ENCODE measurements at places on chromosomes 3 and 15.

- no peak for DNase-seq
These were observed 38.6 kb downstream of the UMPS start for GRCh38 chr3:124768812-124769211.

DNA sequence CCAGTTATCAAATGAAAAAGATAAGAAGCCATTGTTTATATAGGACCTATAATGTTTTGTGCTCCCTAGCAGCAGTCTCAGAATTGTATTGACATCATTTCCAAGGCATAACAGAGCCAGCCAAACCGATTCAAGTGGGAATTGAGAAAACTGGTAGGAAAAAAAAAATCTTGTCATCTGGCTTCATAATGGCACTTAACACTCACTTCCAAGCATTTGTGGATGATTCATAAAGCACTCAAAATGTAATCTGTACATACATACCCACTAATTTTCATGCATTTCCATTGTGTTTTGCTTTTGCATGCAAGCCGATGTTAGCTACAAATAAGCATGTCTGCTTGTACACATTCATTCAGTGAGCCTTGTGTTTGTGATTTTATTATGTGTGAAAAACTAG lies 18.6 kb upstream of the TRPC1 start:
- no peak for DNase-seq

GRCh38 chr3:16186565-16186964 lies 12.1 kb downstream of the GALNT15 start:
- no peak for DNase-seq

GRCh38 chr3:37098884-37099283 lies 75.5 kb downstream of the LRRFIP2 start:
- DNase-seq, result no peak

DNA sequence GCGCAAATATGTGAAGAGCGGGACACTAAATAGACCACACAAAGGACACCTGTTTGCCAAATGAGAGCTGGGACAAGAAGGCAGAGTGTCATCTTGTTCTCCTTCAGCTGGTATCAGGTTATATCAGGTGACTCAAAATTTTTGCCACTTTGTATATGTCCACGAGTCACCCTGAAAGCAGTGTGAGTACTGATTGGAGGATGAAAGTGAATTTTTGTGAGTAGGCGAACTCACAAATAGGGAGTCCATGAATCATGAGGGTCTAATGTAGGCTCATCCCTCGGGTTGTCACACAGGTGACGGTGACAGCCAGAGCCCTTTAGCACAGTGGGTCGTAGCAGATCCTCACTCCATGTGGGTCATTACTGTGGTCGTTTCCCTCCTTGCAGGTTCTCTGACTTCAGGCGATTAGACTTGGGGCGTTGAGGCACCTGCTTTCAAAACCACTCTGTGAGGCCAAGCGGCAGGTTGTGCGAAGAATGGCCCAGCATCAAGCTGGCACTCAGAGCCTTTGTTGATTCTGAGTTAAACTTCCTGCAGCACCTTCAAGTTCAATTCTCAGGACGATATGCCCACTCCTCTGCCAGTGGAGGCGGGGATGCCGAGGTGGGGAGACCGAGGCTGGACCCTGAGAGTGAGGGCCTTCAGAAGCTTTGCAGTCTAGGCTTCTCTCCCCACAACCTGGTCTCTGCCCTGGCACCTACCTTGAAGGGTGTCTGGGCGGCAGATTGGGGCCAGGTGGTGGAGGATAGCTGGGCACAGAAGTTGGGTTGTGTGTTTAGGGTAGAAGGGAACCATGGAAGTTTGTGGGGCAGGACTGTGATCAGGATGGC lies 173.8 kb downstream of the SMAD6 start:
- DNase-seq, result no peak

GRCh38 chr3:179071027-179071322 lies 634 bp downstream of the ZMAT3 start:
- no peak for DNase-seq

GRCh38 chr15:92693691-92694331 lies 38.2 kb upstream of the FAM174B start:
- DNase-seq, result no peak

GRCh38 chr15:57510647-57511046 lies 81.1 kb upstream of the MYZAP start:
- no peak for DNase-seq

DNA sequence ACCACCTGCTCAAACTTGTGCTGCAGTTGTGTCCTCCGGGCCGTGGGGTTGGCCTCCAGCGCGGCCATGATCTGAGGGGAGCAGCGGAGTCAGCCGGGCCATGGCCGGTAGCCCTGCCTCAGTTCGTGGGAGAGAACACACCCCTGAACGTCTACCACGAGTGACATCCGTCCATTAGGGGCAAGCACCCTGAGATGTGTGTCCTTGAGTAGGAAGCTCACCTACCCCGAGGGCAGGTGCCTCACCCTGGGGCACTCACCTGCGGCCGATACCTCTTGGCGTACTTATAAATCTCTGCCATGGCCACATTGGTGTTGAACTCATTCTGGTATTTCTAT lies 13.4 kb downstream of the H1-8 start:
- no peak for DNase-seq

DNA sequence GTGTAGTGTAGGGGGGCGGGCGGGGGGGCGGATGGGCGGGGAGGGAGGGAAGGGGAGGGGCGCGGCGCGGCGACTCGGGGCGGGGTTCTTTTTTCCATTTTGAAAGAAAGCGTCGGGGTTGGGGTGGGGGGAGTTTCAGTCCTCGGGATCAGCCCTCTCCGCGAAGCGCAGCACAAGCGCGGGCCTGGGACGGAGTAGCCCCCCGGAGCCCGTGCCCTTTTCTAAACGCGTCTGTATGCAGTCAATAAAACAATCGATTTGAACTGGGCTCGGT lies 6.1 kb downstream of the ISLR2 start:
- no peak for DNase-seq

GRCh38 chr3:37041546-37042195 lies 48.4 kb downstream of the MLH1 start:
- no peak for DNase-seq

GRCh38 chr3:45642731-45643152 lies 46.5 kb upstream of the SACM1L start:
- DNase-seq, result no peak

GRCh38 chr15:80234883-80235282 lies 17.1 kb downstream of the CTXND1 start:
- DNase-seq, result no peak

DNA sequence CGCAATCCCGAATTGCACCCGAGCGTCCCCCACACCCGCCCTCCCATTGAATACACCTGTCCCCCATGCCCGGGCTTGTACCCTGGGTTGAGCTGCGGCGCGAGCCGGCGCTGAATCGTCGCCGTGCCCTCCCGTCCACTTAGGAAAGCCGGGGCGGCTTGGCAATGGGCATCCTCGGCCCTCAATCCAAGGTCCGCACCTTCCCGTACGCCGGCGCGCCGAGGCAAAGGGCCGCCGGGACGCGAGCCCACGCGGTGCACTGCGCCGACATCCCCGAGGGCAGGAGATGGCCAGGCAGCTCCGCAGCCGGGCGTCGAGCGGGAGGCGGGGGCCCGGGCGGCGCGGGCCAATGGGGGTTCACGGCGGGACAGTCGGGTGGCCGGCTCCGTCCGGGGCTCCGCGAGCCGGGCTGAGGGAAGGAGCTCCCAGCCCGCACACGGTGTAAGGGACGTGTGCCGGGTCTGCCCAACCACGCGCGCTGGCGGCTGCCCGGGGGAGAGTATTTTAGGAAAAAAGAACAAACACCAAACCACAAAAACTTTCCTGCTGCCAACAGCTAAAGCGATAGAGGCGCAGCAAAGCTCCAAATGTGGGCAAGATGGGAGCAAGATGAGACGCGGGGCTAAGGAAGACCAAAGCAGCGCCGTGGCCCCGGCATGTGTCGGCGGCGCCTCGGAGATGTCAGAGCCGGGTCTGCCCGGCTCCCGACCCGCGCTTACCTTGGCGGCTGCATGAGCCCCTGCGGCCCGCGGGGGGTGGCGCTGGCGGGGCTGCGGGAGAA lies 621 bp downstream of the RGMA start:
- DNase-seq, result no peak

DNA sequence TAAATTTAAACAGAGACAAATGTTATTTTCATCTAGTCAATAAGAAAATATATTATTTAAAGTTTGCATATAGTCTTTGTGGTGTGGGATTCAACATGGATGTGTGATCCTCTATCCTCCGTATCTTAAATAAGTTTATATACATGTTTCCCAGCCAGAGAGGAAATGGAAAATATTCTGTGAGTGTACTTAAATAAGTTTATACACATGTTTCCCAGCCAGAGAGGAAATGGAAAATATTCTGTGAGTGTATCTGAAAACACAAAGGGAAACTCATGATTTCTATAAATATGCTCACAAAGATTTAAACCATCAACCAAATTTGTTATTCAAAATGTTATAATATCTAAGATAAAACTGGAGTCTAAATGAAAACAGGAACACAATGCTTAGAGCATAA lies 110.0 kb upstream of the MELTF start:
- no peak for DNase-seq

DNA sequence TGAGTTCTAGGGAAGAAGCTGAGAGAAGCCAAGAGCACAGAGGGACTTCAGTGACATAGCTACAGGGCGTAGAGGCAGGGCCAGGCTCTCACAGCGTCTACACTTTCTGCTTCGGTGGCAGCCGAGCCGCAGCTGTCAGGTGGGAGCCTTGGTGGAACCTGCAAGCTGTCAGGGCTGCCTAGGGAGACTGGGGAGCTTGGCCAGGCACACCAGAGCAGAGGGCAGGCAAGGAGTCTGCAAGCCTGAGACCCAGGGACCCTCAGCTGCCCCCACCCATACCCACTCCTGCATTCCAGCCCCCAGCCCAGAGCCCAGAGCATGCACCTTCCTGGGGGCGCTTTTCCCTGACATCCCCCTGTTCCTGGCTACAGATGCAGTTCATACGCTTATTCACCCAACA lies 13.4 kb upstream of the KLF15 start:
- DNase-seq, result no peak

- DNase-seq, result no peak
These were observed 1092.5 kb upstream of the EPHA6 start for GRCh38 chr3:95721938-95722337.

DNA sequence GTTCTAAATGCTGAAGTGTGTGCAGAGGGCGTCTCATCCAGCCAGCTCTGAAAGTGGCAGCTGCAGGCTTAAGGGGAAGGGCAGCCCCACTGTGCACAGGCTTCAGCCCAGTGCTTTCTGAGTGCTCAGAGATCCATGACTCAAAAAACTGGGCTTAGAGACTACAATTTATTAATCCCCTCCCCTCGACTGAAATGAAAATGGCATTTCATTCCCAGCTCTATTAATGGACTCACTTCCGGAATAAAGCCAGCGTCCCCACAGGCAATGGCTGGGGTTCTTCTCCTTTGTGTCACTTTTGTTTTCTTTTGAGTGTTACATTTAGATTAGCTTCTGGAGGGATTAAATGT lies 55.5 kb upstream of the PLXNA1 start:
- DNase-seq, result no peak

DNA sequence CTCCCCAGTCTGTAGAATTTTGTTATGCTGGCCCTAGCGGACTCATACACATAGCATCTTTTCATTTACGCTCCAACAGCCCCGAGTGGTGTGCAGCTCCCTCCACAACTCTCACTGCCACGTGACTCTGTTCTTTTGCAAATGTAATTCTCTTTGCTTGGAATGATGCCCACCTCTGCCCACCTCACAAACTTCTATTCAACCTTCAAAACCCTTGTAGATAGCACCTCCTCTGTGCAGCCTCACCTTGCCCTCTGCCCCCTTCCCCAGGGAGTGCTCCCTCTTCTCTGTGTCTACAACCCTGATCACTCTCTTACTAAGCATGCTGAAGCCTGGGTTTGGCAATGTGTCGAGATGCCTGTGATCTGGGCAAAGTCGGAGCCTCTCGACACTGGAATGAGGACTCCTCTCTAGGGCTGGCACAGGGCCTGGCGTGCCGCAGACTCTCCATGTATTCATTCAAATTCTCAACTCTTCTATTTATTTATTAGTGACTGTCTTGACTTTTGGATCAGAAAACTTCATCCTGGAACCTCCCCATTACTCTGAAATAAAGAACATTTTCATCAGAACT lies 73.5 kb downstream of the MGLL start:
- DNase-seq, result no peak

DNA sequence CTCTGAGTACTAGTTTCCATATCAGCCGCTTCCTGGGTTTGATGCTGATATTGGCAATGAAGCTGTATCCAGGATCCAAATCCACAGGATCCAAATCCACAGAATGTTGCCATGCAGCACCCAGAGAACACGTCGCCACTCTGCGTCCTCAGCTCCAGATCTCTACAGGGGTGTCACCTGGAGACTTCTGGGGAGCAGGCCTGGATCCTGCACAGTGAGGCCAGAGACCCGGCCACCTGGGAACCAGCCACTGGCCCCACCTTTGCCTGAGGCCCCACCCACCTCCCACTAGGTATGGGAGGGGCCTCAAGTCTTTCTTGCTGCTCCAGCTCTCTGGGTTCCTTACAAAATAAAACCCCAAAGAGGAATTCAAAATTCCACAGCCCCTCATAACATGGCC lies 123.9 kb downstream of the LRRK1 start:
- no peak for DNase-seq

- DNase-seq, result no peak
These were observed 620.3 kb upstream of the AGTR1 start for GRCh38 chr3:148077318-148077923.

GRCh38 chr3:151926956-151927355 lies 53.5 kb downstream of the SUCNR1 start:
- DNase-seq, result no peak

DNA sequence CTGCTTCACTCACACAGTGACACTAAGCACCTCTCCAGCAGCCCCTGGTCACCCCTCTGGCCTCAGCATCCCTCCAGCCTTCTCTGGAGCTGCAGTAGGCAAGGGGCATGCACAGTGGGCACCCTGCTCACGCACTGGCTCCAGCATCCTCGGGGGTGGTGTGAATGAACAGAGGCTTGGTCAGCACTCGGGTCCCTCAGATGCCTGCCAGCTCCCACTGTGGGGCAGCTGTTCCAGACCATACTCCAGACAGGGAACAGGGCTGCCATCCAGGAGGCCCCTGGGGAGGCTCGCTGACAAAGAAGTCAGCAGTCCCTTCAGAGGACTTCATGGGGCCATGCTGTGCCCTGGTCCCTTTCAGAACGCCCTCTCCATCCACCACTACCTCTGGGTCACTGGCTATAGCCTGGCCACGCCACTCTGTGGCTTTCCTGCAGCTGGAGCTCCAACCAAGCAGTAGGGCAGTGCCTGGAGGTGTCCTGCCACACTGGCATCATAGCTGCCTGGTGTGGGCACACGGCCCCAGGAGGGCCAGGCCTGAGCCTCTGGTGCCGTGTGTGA lies 26.3 kb downstream of the ALS2CL start:
- no peak for DNase-seq

- DNase-seq, result no peak
These were observed 28.3 kb downstream of the LMCD1 start for GRCh38 chr3:8529738-8530525.

GRCh38 chr3:180332608-180333007 lies 269.4 kb upstream of the TTC14 start:
- DNase-seq, result no peak

DNA sequence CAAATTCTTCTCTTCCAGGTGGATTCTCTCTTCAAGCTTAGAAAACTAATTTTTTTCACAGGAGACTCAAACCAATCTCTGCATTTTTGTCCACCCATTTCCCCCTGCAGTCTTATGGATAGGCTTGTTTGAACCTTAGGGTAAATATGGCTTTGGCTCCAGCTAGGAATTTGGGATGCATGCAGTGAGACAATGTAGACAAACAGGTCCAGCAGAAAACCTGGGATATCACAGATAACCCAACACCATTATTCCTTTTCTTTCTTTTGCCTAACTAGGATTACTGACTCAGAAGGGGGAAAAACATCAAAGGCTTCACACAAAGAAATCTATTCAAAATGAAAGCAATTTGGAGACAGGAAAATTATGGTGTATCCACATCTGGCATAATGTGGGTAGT lies 11.2 kb upstream of the SEMA5B start:
- no peak for DNase-seq

All from stimulated activated CD8-positive, alpha-beta memory T cell treated with anti-CD3 and anti-CD28 coated beads, Interleukin-12 subunit alpha, Interleukin-12 subunit beta, amount 100 ng/mL, for 1 hour (primary cell).